ENCODE measurements at places on chromosomes 4 and X.

GRCh38 chr4:78638337-78639172 is 87.0 kb downstream of the ANXA3 start:
- no peak for DNase-seq

GRCh38 chrX:50756276-50756675 is 57.7 kb downstream of the SHROOM4 start:
- no peak for DNase-seq

- DNase-seq: no peak
These were observed 61.3 kb downstream of the NPNT start for GRCh38 chr4:105956569-105956968.

- no peak for DNase-seq
These were observed 8.8 kb downstream of the TAPT1 start for GRCh38 chr4:16217300-16218051.

GRCh38 chr4:40190019-40190418 is 6.8 kb upstream of the RHOH start:
- DNase-seq: no peak

- no peak for DNase-seq
These were observed 210.7 kb upstream of the TLL1 start for GRCh38 chr4:165662341-165662740.

GRCh38 chr4:36222702-36223101 is 21.6 kb downstream of the ARAP2 start:
- DNase-seq: no peak

GRCh38 chr4:107624024-107624423 is 96.0 kb downstream of the PAPSS1 start:
- no peak for DNase-seq

- no peak for DNase-seq
These were observed 311.9 kb downstream of the DHRSX start for GRCh38 chrX:2188840-2189239.
